Central memory CD4-positive, alpha-beta T cell (primary cell): ENCODE measurements at places on chromosomes 16 and 17.

DNA sequence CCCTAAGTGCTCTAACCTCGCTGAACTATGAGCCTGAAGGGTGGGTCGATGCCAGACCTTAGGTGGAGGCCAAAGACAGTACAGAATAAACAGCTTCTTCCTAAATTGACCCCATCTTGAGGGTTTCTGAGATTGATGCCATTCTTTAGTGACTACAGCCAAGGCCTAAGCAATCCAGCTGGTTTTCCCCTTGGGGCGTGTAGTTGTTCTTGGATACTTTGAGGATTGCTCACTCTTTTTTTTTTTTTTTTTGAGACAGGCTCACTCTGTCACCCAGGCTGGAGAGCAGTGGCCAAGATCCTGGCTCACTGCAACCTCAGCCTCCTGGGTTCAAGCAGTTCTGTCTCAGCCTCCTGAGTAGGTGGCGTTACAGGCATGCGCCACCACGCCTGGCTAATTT, 2.0 kb downstream of the OVCA2 start:
- no peak for DNase-seq

DNA sequence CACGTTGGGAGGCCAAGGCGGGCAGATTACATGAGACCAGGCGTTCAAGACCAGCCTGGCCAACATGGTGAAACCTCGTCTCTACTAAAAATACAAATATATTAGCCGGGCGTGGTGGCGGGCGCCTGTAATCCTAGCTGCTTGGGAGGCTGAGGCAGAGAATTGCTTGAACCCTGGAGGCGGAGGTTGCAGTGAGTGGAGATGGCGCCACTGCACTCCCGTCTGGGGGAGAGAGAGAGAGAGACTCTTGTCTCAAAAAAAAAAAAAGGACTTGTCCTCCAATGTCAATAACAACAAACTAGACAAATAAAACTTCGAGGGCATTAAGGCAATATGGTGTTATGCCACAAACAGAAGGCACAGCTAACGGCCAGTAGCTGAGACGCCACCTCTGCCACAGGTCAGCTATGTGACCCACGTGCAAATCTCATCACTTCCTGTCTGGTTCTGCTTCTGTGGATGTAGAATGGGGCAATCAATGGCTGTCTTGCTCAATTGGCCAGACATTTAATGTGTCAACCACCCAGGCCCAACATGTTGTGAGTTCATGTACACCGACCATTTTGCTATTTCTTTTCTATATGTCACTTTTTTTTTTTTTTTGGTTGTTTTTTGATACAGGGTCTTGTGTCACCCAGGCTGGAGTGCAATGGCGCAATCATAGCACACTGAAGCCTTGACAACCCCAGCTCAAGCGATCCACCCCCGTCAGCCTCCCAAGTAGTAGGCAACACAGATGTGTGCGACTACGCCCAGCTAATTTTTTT, 834 bp upstream of the TXNDC11 start:
- DNase-seq = peak; percentile 20

- no peak for DNase-seq
These were observed 223.6 kb downstream of the BCAS3 start for GRCh38 chr17:60901242-60901641.

- no peak for DNase-seq
These were observed 142.0 kb downstream of the CPPED1 start for GRCh38 chr16:12661656-12662172.

- no peak for DNase-seq
These were observed 50.7 kb downstream of the TOX3 start for GRCh38 chr16:52496051-52496876.

DNA sequence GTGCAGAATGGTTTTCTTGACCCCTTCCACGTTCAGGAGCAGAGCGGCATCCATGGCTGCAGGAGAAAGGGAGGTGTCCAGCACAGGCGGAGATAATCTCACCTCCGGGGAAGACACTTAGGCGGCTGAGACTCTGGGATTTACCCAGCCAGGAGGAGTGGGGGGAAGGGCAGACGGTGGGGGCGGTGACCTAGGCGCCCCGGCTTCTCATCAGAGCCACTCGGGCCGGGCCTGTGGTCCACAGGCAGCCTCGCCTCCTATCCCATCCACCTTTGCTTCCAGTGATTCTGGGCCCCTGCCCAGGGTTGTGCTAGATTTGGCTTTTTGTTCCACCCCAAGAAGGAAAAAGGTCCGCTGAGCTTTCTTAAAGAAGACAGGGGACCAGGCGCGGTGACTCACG, at the start of gene AIPL1:
Gene AIPL1, minus strand, starts transcription at position 71 of the 400 bp plus-strand sequence. Its CDS starts 17 bp downstream, at position 54.
- DNase-seq = no peak

- DNase-seq = no peak
These were observed 201.2 kb upstream of the CACNG3 start for GRCh38 chr16:24054741-24055491.

DNA sequence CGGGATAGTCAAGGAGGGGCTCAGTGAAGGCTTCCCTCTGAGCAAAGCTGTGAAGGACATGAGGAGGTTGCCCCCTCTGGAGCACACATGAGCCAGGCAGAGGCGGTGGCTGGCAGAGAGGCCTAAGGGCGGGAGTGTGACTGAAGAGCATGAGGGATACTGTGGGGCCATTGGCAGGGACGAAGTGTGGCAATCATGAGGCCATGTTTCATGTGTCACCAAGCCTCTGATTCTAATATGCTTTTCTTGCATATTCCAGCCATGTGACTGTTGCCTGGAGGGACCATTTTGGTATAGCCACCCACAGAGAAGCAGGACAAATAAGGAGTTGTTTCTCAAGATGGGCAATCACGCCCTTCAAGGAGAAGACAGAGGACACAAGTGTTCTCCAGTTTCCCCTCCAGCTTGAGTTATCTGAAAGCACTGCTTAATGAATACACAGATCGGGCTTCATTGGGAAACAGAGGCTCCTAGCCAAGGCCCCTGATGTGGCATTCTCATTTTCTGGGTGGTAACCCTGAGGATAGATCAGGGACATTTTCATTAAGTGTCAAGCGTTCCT, 68.0 kb downstream of the AKAP1 start:
- DNase-seq = no peak

DNA sequence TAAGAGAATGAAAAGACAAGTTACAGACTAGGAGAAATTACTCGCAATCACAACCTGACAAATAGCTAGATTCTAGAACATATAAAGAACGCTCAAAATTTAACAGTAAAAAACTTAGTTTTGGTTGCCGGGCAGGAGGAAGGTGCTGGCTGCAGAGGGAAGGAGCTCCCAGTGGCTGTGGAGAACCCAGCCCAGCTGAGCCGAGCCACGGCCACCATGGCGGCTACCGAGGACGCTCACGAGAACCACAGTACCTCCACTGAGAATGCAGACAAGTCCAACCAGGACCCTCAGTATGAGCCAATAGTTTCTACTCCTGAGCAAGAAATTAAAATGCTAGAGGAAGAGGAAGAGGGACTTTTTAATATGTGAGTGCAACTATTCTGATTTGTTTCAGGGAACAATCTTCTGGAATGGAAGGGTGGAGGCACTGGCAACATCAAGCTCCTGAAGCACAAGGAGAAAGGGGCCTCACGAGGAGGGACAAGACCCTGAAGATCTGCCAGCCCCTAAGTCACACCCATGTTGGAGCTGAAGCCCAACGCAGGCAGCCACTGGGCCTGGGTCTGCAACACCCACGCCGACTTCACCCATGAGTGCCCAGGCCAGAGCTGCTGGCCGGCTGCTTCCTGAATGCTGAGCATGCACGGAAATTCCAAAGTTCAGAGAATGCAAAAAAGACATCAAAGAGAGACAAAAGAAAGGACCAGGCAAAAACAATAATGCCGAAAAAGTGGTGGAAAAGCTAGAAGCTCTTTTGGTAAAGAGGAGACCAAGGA, 55.0 kb downstream of the DNAH17 start:
- DNase-seq = no peak

DNA sequence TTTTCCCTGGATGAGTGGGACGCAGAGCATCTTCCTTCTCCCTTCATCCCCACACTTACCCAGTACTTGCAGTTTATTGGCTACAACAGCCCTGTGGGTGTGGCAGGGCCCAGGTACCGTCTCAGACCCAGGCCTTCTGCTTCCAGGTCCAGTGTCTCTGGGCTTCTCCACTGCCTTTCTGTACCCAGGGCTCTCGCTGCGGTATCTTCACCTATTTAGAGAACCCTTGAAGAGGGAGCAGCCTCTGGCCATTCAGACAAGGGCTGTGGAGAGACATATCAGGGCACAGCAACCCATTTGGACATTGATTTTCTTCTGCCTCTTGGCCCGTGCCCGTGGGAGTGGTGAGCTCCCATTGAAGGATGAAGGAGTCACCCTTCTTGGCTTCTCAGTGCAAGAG, 17.3 kb downstream of the TBX4 start:
- no peak for DNase-seq

- no peak for DNase-seq
These were observed 14.5 kb downstream of the RHBDL3 start for GRCh38 chr17:32279891-32280716.

DNA sequence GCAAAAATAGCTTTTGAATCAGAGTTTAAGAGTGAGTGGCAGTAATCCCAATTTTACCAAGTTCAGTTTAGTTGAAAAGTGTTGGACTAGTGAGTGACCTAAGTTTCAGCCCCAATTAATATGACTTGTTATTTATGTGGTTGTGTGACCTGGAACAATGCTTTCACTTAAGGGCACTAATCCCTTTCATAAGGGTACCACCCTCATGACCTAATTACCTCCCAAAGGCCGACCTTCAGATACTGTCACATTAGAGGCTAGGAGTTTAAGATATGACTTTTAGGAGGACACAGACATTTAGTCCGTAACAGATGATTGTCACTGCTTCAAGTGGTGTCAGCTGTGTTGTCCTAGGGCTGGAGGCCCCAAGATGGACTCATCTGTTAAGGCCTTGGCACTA, 190.0 kb downstream of the IRX3 start:
- DNase-seq = no peak

- DNase-seq = no peak
These were observed 567 bp downstream of the SOX9 start for GRCh38 chr17:72121164-72122009.

- DNase-seq = no peak
These were observed 36.4 kb downstream of the MAP2K6 start for GRCh38 chr17:69450918-69451317.

- DNase-seq = no peak
These were observed 29.1 kb upstream of the RASD1 start for GRCh38 chr17:17525311-17525710.

GRCh38 chr16:57235128-57236021, 9.7 kb upstream of the ARL2BP start:
- no peak for DNase-seq

DNA sequence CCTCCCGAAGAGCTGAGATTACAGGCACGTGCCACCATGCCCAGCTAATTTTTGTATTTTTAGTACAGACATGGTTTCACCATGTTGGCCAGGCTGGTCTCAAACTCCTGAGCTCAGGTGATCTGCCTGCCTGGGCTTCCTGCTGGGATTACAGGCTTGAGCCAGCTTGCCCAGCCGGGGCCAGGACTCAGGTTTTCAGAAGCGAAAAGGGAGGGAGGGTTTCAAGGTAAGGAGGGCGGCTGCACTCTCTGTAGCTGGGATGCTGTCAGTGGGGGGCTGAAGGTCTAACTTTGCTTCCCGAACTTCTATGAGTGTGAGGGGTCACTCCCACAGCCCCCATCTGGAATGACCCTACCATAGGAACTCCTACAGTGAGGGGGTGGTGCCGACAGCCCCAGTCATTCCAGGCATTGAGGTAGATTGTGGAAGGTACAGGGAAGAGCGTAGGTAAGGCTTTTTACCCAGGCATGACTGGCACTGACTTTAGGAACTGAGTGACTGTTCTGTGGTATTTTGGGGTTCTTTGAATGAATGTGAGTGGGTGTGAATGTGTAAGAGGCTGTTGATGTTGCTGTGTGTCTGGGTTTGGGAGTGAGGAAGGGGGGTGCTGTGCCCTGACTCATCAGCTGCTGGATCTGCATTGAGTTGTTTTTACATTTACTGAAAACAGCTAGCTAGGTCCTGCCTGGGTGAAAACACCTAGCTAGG, 3.8 kb upstream of the C1QL1 start:
- DNase-seq = no peak

- DNase-seq = no peak
These were observed 290.4 kb upstream of the DYNLRB2 start for GRCh38 chr16:80250381-80250780.

DNA sequence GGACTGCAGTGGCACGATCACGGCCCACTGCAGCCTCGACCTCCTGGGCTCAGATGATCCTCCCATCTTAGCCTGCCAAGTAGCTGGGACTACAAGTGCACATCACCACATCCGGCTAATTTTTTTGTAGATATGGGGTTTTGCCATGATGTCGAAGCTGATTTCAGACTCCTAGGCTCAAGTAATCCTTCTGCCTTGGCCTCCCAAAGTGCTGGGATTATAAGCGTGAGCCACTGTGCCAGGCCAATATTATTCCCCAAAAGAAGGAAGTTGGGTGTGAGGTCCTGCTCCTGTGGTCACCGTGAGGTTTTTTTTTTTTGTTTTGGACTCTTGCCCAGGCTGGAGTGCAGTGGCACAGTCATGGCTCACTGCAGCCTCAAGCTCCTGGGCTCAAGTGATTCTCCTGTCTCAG, 1.5 kb downstream of the AMZ2 start:
- DNase-seq = peak; percentile 51

GRCh38 chr16:53971616-53972015, 267.7 kb downstream of the FTO start:
- no peak for DNase-seq

DNA sequence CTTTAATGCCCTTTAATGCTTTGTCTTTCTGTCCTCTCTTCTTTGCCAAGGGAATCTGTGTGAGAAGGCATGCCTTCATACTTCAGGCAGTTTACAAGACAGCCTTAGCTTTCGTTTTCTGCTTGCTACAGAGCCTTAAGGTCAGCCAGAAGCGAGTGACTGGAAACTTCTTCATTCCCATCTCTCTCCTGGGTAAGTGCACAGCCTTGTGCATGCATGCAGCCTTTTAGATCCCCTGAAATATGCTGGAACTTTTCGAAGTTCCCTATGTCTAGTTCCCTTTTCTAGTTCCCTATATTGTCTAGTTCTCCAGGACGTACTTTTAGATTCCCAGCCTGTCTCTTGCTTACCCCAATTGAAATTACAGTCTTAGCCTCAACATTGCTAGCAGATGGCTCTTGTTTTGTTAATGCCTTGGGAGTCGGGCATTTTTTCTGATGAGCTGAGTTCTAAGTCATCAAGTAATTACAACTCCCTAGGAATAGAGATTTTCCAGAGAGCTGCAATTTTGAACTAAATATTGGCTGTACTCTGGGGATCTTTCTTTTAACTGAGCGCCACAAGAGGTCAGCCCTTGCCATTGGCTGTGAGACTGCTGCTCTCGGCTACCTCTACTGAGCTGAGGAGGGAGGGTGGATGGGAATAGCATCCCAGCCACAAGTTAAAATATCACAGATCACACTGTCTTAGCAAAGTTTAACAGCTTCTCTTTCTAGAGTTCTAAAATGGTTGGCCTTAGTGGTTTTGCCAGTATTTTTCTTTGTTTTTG, 22.7 kb upstream of the PPM1D start:
- no peak for DNase-seq
